Nasal cavity respiratory epithelium epithelial cell of viscerocranial mucosa (primary cell): ENCODE measurements at places on chromosomes 1 and 21. TPM values are rescaled to one million over a fixed set of nuclear protein-coding genes. Genes with fewer than 3 reads are reported as not detected.

FYB2 gene
- total RNA-seq: 0.14 TPM in 1 of 2 replicates, not detected in the other

ADAMTSL4 gene
- 1.7 and 2.8 TPM in 2 replicates for total RNA-seq

PDZK1IP1 gene
- 0.68 and 12.2 TPM in 2 replicates for total RNA-seq

VSIG8 gene
- 0.34 TPM in 1 of 2 replicates, not detected in the other for total RNA-seq

CR2 gene
- not detected in 2 replicates for total RNA-seq
